Kidney epithelial cell (primary cell): ENCODE measurements at places on chromosomes 3 and 15. TPM values are rescaled to one million over a fixed set of nuclear protein-coding genes. Genes with fewer than 3 reads are reported as not detected.

DNA sequence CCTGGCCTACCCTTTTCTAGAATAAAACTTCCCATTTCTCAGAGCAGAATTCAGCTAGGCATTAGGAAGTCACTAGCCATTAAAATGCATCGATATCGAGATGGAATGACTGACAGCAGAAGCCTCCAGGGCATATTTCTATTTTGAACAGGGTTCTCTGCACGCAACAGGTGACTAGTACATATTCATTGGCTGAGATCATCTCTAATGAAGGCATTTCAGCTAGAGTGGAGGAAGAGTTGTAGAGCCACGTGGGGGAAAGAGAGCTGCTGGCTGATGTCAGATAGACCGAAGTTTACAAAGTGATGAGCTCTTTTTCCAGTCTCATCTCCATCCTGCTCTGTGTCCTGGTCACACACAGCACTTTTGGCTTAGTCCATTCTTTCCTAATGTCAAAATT lies 7.5 kb downstream of the TMEM40 start:
- no peak for DNase-seq

GRCh38 chr3:27699067-27699466 lies 23.1 kb downstream of the EOMES start:
- DNase-seq = no peak

GRCh38 chr3:160084998-160085397 lies 96.4 kb downstream of the IL12A start:
- no peak for DNase-seq

Gene CCK
- total RNA-seq = 0.42 and 0.68 TPM in 2 replicates

GRCh38 chr3:123375014-123375940 lies 73.6 kb downstream of the ADCY5 start:
- DNase-seq = no peak

GRCh38 chr15:35362195-35362829 lies 183.7 kb downstream of the DPH6 start:
- DNase-seq = no peak

DNA sequence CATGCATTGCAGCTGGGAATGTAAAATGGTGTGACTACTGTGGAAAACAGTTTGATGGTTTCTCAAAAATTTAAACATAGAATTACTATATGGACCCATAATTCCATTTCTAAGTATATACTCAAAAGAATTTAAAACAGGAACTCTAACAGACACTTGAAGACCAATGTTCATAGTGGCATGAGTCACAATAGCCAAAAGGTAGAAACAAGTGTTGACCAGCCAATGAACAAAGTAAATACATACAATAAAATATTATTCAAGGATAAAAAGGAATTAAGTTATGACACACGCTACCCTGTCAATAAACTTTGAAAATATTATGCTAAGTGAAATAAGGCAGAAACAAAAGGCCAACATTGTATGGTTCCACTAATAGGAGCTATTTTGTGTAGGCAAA lies 357.4 kb upstream of the IL12A start:
- no peak for DNase-seq

GRCh38 chr3:68915973-68916372 lies 16.4 kb downstream of the TAFA4 start:
- no peak for DNase-seq

- peak; percentile 10 for DNase-seq
Observed at GRCh38 chr3:17500618-17501017, 241.8 kb downstream of the TBC1D5 start.

DNA sequence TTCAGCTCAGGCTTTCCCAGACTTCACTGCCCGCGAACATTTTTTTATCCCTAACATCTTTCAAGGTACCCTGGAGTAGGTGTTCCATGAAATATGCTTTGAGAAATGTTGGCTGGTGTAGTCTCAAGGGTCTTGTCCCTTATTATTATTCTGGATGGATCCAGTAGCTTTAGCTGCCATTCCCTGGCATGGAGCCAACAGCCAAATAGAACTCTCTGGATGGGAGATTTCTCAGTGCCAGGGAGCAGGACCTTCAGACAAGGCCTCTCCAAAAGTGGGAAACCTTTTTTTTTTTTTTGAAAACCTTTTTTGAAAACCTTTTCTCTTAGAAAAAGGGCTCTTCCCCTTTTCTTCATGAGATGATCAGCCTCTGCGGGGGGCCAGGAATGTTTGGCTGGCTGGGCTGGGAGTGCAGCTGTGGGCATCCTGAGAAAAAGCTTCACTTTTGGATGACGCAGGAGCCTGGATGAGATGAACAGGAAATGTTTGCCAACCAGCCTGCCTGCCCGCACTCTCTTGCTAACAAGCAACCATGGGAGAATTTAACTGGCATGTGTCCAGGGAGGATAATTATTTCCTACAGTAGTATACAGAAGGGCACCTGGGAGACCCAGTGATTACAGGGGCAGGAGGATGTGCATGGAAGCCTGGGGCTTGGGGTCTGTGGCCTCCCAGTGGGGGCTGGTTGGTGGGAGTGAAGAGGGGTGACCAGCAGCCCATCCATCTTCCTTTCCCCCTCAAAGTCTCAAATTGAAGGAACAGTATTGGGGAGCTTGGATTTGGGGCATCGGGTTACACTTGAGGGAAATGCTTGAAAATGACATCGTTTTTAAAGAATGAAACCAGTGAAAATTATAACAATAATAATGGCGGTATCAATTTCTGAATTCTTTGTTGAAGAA lies 109.1 kb upstream of the LRIG1 start:
- peak; percentile 84 for DNase-seq

DNA sequence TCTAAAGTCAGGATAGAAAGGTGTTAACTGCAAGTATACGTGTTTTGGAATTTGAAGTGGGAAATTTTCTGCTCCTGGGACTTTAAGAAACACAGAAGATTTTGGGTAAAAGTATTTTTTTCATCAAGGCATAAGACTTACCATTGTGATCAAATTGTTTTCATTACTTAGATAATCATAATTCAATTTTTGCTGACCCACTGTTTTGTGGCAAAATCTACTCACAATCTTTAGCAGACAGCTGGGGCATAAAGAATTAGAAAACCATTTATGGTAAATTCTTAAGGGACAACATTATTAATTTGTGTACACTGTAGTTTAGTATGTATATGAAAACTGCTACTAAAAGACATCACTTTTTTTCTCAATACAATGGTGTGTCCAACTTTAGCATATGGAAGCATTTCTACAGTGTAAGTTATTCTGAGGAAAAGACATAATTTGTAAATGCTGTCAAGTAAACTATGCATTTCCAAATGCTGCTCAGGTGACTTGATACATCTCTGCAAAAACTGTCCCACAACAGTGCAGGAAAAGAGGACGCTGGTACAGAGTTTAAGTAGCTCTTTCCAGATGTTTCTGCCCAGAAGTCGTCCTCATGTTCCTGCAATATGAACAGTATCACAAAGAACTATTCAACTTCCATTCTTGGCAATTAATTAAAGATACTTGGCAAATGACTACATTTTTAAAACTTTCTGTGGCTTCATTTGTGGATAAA lies 52.3 kb downstream of the THSD4 start:
- no peak for DNase-seq

GRCh38 chr3:195458316-195458717 lies 15.5 kb upstream of the ACAP2 start:
- DNase-seq = no peak

DNA sequence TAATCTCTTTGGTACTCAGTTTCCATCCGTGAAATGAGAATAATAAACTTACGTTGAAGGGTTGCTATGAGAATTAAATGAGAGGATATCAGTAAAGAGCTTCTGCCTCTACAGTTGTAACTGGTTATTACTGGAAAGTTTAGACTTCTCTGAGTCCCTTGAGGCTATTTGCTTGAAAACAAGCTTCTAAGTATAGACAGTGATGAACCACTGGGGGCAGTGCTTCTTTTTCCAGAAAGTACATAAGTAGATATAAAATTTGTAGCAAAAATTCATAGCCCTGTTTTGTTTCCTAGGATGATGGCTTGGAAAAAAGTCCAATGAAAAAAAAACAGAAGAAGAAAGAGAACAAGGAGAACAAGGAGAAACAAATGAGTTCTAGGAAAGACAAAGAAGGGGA lies 87.1 kb downstream of the RGMA start:
- no peak for DNase-seq

GRCh38 chr3:930866-931265 lies 162.0 kb upstream of the CNTN6 start:
- no peak for DNase-seq

GRCh38 chr3:51539291-51539941 lies 897 bp downstream of the RAD54L2 start:
- peak; percentile 38 for DNase-seq

- DNase-seq = no peak
Observed at GRCh38 chr3:129000742-129001100, 383 bp upstream of the EFCC1 start.
